Stimulated activated CD8-positive, alpha-beta memory T cell treated with anti-CD3 and anti-CD28 coated beads, Interleukin-4, amount 100 ng/mL, for 4 hours (primary cell): ENCODE measurements at places on chromosomes 2 and 18.

DNA sequence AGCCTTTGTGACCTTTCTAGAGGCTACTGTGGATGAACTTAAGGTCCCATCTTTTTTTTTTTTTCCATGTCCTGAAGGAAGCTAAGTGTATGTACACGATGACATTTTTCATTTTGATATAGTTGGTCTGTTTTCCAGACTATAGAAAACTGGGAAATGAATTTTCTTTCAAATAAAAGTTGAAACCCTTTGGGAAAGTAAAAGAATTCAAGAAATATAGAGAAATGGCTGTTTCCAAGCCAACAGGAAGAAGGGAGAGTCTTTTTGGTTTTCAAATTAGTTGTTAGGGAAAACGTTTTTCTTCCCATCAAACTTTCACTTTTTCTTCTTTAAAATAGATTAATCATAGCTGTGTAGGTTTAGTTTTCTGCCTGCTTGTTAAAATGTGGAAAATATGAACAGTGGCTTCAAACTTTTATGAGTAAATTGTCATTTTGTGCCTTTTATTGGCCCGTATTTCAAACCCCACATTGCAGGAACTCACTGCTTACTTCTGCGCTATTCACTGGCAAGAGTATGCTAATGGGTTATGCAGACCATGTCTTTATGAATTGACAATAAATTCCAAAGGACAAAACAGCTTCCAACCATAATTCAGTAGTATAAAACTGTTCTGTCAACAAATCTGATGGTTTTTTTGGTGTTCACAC is 27.7 kb upstream of the LYPD1 start:
- DNase-seq: no peak

DNA sequence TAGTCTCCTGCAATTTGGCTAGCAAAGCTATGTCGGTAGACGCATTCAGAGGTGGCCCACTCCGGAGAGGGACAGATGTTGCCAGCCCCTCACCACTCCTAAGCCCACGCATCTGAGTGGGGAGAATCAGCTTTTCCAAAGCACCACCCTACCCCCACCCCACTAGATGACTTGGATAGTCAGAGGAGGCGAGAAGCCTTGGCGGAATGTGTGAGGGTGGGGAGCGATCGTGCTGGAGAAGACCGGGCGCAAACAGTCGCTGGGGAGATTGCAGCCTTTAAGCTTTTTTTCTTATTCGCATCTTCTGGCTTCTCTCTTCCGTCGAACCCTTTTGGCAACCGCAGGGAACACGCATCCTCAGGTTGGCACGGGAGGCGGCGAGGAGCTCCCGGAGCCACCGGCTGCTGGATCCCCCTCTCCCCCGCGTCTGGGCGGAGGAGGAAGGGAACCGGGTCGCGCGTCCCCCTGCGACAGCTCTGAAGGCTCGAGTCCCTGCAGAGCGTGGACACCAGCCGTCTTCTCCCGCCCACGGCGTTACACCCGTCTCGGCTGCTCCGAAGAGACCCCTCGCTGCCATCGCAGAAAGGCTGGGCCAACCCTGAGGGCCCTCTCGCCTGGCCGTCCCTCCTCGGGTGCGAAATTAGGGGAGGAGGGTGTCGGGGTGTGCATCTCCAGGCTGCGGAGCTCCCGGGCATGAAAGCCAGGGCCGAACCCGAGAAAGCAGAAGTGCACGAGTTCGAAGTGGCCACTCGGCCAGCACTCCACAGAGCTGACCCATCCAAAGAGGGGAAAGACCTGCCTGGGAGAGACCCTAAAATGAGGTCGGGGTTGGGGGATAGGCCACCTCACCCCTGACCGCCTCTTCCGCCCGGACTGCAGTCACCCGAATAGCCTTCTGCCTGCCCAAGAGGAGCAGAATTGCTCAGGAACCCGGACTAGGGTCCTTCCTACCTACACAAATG is 12.2 kb downstream of the EVX2 start:
- DNase-seq: no peak

DNA sequence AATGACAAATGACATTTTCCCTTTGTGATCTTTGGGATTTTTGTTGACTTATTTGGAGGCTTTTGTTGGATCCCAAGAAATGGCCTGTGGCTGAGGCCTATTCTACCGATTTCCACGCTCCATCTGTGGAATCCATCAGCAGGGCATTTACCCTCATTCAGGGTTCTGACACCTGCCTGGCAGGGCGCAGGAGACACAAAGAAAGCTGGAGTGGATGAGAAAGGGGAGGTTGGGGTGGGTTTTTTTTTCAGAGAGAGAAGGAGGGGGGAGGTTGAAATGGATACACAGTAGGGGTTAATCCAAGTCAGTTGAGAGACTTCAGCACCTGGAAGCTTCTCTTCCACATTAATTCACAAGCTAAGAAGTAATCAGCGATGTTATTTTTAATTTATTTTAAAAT is 59.7 kb downstream of the PAX3 start:
- DNase-seq: no peak

GRCh38 chr2:29991086-29991485 is 69.7 kb upstream of the ALK start:
- no peak for DNase-seq

- DNase-seq: no peak
Observed at GRCh38 chr18:36519358-36519757, 221.8 kb downstream of the FHOD3 start.

GRCh38 chr2:241149675-241149924 is 328 bp upstream of the PASK start:
- DNase-seq: no peak

- DNase-seq: no peak
Observed at GRCh38 chr2:2904721-2905350, 472.8 kb downstream of the EIPR1 start.

GRCh38 chr2:121833358-121833723 is 77.9 kb downstream of the TSN start:
- no peak for DNase-seq

- no peak for DNase-seq
Observed at GRCh38 chr2:55176094-55176415, 56.0 kb downstream of the CLHC1 start.

- DNase-seq: peak; percentile 36
Observed at GRCh38 chr2:113248997-113249770, 29.5 kb downstream of the PAX8 start.

DNA sequence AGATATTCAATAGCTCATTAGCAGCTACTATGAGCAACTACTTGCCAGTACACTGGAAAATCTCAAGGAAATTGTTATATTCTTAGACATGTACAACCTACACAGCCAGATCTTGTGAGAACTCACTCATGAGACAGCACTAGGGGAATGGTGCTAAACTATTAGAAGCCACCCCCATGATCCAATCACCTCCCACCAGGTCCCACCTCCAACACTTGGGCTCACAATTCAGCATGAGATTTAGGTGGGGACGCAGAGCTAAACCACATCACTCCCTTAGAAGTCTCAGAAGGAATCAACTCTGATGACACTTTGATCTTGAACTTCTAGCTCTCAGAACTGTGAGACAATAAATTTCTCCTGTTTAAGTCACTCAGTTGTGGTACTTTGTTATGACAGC is 418.3 kb upstream of the SPHKAP start:
- no peak for DNase-seq

- DNase-seq: no peak
Observed at GRCh38 chr2:59754011-59754735, 799.3 kb downstream of the BCL11A start.

GRCh38 chr2:189662669-189663226 is 1.5 kb downstream of the ASNSD1 start:
- no peak for DNase-seq

DNA sequence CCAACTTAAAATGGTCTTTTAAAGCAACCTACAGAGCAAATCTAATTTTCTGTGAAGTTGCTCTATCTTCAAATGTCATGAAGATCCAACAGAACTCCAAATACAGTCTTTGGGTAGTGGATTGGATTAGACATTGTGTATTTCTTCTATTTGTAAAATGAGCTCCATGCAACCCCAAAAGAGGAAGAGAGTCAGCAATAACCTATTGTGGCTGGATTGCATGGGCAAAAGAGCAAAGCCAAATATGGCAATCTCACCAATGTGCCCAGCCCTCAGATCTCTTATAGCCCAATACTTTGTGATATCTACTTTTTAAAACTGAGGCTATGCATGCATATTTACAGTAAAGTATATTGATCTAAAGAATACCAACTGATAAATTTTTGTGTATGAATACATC is 146.3 kb downstream of the TXNL1 start:
- no peak for DNase-seq

DNA sequence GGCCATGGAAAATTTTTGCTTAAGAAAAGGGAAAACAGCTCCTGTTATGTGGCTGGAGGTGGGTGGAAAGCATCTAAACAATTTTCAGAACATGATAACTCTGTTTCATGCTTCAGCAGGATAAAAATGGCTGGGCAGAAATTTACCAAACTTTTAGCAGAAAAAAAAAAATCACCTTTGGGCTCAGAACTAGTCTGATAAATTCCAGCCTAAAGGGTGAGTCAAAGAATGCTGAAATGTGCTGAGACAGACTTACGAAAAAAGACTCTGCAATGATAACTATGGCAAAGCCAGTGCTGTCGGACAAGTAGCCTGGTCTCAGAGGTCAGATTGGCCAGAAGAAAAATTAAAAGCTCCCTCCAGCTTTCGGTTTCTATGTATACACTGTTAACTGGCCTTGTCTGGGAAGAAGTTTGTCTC is 123.6 kb downstream of the LRATD1 start:
- DNase-seq: no peak

- DNase-seq: no peak
Observed at GRCh38 chr2:33577668-33578067, 21.4 kb downstream of the FAM98A start.

DNA sequence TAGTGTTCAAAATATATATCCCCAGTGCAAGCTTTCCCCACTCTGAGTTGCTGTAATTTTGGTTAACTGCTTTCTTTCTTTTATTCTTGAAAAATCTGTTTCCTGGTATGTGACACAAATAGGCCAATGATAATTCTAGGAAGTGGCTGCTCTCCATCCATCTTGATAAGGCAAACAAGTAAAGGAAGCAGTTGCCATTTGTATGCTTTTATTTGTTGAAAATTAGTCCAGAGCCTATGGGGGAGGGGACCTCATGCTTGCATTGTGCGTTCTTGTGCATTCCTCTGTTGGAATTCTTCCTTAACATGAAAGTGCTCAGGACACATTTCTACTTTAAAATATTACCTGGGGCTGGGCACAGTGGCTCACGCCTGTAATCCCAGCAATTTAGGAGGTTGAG is 111.2 kb upstream of the FSHR start:
- no peak for DNase-seq

- DNase-seq: no peak
Observed at GRCh38 chr2:100955226-100955625, 46.9 kb upstream of the RPL31 start.

DNA sequence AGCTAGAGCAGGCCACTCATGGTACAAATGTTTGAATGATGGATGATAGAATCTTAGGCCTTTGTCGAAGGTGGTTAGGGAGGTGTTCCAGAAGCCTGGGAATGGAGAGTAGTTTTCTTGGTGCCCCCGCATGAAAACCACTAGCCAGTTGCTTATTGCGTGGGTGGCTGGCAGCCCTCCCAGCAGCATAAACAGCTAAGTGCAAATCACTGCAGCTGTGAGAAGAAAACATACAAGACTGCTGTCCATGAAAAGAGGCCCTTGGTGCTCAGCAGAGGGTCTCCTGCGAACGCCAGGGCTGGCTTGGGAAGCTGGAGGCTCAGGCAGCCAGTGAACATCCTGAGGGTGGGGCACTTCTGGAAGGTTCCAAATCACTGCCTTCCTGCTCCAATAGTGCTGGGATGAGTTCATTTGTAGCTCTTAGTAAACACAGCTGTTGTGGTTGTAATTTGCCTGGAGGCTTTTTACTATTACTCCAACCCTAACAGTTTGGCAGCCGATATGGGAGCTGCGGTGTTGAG is 118.8 kb downstream of the MGAT5 start:
- DNase-seq: no peak

DNA sequence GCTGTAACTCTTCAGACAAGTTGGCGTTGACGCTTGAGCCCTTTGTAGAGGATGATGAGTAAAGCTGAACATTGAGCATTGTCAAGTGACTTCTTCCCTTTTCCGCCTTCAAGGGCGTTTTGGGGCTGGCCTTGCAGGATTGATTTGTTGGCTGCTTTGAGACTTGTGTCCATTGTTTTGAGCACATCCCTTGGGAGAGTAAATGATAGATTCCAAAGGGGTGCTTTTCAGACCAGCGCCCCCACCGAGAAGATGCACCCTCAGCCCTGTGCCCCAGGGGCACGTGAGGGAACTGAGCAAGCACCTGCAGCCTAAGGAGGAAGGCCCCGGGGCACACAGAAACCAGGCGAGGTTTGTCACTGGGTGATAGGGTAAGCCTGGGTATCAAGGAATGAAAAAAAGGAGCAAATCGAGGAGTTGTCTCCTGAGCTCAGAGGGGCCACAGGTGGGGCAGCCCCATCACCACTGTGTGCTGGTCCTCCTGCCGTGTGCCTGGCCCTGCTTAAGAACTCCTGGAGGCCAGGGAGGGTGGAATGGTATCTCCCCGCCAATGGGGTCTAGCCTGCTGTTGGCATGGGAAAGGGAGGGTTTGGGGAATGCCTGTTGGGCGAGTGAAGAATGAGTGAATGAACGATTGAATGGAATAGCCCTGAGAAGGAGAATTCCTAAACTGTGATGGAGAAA is 64.0 kb downstream of the RAB31 start:
- no peak for DNase-seq

DNA sequence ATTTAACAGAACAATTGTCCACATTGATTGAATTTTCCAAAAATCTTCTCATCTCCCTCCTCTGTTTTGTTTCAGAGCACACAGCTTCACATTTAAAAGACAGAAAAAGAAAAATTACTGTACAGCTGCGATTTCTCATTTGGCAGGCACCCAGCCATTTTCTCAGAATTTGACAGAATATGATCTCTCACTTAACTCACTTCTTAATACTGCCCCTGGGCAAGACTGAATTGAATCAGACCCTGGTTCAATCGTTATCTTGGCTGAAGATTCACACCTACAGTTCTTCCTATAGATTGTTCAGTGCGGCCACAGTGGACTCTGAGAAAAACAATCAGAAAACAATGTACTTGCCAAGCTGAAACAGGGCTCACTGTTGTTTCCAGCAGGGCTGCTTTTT is 90.2 kb upstream of the LHCGR start:
- no peak for DNase-seq

DNA sequence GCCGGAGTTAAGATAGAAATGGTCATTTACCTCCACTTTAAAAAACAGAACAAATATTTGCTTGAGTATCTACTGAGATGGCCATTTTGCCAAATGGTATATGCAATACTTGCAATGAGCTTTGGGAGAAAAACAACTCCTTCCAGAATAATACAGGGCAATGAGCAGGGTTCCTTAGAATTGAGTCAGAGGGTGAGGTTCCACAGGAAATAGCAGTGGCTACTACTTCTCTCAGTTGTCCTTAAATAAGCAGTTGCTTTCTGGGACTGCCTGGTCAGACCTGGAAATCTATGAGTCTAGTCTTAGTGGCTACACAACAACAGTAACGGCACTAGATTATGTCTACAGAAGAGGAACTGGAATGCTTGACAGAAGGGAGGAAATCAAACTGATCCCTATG is 80.9 kb upstream of the CCDC85A start:
- DNase-seq: no peak

DNA sequence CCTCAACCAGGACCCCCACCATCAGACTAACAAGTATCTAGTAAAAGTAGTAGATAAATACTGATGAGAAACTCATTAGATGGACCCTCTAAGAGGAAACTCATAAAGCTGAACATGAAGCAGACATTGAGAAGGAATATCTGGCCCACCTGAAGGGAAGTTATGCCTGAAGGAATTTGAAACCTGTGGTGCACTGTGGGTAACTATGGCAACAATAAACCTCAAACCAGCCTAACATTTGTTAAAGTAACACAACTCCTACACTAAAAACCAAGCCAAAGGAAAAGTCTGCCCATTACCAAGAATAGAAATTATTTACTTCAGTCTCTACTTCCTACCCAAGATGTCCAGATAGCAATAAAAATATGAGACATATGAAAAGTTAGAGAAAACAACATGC is 43.4 kb downstream of the KIAA1328 start:
- DNase-seq: no peak
